Karpas-422 (cell line): ENCODE measurements at places on chromosomes 12 and 14.

DNA sequence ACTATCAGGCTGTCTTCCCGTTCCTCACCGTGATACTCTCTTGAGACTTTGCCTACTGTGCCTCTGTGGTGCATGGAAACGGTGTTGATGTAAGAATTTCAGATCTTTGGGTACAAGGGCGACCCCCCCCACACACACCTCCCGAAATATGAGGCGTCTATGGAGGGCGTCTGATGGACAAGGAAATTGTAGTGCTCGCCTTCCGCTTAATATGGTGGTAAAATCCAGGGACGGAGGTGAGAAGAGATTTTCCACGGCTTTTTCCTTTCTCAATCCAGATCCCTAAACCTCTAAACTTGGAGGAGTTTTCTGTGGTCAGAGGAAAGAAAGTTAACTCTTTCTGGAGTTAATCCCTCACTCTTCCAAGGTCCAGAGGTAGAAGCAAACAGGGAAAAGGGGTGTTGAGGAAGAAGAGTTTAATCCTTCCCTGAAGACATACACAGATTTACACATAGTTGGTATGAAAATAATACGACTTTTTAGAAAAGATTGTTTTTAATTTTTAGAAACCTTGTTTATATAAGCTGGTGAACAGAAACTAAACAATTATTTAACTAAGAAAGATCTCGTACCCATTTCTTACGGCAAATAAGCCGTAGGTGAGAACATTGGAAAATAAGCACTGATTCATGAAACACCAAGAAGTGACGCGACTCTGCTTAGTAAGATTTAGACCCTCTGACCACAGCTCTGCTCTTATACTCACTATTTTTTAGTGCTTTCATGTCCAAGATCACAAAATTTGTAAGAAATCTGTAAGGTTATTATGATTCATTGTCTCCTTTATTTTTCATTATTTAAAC, 23.1 kb upstream of the RNASE12 start:
- peak; percentile 59 for DNase-seq

GRCh38 chr12:52612431-52613383, 5.7 kb downstream of the KRT73 start:
- DNase-seq: no peak

DNA sequence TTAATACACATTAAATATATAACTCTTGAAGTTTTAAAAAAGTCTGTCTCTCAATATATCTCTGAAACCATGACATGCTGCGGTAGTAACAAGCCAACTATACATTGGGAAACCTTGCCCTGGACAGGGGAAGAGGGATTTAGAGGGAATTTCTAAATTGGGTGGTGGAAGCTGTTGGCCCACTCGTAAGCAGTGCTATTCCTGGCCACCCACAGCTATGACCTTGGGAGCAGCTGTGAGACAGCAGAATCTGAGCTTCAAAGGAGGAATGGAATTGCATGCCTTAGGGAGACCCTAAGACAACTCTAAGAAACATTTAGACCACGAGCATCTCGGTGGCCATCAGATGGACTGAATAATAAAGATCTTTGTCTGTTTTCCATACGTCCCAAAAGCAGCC, 15.8 kb upstream of the GCH1 start:
- no peak for DNase-seq

GRCh38 chr12:29155079-29155478, 6.0 kb downstream of the FAR2 start:
- DNase-seq: no peak

- no peak for DNase-seq
Measured at GRCh38 chr12:67039995-67040860, 228.9 kb upstream of the CAND1 start.

DNA sequence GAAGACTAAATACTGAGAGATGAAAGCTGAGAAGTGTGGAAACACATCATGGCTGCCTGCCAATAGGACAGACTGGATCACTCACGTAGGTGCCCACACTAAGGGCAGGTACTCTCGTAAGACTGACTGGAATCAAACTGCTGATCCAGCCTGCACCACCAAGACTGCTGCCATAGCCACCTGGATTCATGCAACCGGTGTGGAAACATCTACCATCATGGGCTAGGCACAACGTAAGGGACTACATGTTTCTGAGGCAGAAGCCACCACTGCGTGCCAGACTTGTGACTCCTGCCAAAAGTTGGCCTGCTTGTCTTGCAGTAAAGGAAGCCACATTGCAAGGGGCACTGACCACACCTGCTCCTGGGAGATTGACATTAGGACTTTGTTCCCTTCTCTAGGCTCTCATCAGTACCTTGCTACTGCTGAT, 3.8 kb downstream of the POMT2 start:
- no peak for DNase-seq

GRCh38 chr12:27530157-27530922, 6.3 kb downstream of the PPFIBP1 start:
- DNase-seq: peak; percentile 54

- DNase-seq: peak; percentile 82
Measured at GRCh38 chr12:108635997-108636808, 2.5 kb upstream of the SELPLG start.

DNA sequence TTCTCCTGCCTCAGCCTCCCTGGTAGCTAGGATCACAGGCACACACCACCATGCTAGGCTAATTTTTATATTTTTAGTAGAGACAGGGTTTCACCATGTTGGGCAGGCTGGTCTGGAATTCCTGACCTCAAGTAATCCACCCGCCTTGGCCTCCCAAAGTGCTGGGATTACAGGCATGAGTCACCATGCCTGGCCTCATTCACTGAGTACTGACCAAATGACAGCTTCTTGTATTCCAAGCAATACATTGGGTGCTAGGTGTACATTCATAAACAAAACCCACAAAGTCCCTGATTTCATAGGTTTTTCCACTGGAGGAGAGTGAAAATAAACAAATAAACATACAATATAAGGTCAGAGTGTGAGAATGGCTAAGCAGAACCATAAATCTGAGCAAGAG, 136.3 kb downstream of the HELB start:
- no peak for DNase-seq

- DNase-seq: no peak
Measured at GRCh38 chr12:45166056-45166455, 49.8 kb upstream of the ANO6 start.

GRCh38 chr14:69052181-69052601, 73.1 kb upstream of the ACTN1 start:
- no peak for DNase-seq

DNA sequence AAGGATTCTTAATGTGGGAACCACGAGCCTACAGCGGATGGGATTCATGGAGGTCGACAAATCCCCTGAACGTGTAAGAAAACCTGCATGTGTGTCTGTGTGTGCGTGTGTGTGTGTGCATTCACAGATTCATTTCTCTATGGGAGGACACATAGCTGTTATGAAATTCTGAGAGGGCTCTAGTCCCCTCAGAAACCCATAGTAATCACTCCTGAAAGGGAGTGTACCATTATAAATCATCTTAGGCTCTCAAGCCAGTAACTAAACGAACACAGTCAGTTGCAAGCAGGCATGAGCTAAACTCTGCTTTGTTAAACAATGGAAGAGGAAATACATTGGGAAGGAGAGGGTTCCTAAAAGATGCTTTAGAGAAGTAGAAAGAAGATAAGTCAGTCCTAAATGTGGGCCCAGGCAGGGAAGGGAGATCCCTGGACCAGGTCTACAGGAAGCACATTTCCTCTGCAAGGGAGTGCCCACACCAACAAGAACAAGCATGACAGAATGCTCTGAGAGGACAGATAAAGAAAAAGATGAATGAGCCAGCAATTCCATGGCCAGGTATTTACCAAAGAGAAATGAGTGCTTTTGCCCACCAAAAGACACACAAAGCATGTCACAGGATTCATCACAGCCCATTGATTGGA, 91.3 kb downstream of the ITPR2 start:
- no peak for DNase-seq

DNA sequence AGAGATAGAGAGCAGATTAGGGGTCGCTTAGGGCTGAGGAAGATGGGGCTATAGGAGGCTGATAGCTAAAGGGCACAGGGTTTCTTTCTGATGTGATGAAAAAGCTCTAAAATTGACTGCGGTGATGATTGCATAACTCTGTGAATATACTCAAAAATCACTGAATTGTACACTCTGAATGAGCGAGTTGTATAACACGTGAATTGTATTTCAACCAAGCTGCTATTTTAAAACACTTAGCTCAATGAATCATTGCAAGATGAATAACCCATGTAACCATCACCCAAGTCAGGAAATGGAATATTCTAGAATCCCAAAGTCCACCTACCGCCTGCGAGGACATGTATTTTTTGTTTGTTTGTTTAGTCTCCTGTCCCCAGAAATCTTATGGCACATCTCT, 60.1 kb upstream of the CCND2 start:
- no peak for DNase-seq
